ENCODE measurements at places on chromosomes 3 and 15. TPM values are rescaled to one million over a fixed set of nuclear protein-coding genes. Genes with fewer than 3 reads are reported as not detected.

DNA sequence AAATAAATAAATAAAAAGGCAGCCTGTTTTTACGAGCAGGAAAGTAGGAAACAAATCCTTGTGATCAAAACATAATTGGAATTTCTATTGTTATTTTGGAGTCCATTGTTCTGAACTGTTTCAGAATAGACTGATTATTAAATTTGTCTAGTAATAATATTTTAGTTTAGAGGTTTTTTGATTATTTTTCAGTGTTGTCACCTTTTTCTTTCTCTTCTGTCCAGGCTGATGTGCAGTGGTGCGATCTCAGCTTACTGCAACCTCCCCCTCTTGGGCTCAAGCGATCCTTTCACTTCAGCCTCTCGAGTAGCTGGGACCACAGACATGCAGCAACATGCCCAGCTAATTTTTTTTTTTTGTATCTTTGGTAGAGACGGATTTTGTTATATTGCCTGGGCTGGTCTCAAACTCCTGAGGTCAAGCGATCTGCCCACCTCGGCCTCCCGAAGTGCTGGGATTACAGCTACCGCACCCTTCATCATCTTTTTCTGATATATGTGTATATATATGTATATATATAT is 38.0 kb downstream of the KAT2B start:
- DNase-seq, result no peak

DNA sequence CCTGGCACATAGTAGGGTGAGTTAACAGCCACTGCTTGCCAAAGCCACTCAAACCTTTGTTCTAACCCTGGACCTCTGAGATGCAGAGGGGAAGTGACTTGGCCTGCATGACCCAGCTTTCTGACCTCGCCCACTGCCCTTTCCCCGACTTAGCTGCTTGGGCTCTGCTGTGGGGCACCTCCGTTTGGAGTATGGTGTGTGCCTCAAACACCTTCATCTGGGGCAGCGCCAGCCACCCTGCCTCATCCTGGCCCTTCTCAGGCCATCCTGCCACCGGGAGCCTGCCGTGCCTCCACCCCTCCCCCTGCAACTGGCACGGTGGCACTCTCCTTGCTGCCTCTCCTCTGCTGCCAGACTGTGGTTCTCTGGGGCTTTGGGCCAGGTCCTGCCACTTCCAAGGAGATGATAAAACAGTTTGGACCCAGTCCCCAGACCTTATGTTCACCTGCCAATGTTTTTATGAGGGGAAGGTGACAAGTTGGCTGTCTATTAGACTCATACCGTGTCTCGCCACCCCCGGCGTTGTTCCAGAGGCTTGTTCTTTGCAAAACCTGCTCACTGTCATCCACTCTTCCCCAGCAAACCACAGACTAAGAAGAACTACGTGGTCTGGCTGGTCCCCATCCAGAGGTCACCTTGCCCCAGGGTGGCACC is 32.2 kb downstream of the SLC6A6 start:
- DNase-seq, result no peak

- no peak for DNase-seq
Observed at GRCh38 chr3:62226601-62227339, 146.6 kb downstream of the FEZF2 start.

DNA sequence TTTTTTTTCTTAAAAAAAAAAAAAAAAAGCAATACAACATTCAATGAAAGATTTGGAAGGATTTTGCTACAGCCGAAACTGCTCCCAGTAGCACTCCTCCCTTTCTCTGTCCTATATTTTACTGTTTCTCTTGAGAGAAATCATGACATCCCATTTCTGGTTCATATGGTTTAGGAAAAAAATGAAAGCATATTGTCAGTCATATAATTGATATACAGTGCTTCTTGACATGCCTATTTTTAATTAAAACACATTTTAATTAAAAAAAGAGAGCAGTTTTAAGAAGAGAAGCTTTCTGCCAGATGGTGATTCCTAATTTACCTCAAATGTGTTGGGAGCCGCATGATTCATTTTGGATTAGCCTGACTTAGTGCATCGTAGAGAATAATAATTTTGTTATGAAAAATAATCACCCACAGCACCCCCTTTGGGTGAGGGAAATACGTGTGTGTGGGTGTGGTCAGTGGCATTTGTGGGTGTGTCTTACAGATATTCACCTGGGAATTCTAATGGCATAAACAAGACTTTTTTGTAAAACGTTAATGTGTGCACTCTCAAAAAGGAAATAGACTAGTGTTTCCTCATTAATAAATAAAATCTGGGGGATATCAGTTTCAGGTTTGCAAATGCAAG is 544.5 kb downstream of the MFSD1 start:
- no peak for DNase-seq

GRCh38 chr15:71254491-71254890 is 139.2 kb downstream of the THSD4 start:
- no peak for DNase-seq

GP9 gene
- total RNA-seq, result not detected
